Stimulated activated CD4-positive, alpha-beta T cell treated with anti-CD3 and anti-CD28 coated beads, Interleukin-1b, Interleukin-23, amount 100 ng/mL, for 24 hours (primary cell): ENCODE measurements at places on chromosomes 4 and X.

DNA sequence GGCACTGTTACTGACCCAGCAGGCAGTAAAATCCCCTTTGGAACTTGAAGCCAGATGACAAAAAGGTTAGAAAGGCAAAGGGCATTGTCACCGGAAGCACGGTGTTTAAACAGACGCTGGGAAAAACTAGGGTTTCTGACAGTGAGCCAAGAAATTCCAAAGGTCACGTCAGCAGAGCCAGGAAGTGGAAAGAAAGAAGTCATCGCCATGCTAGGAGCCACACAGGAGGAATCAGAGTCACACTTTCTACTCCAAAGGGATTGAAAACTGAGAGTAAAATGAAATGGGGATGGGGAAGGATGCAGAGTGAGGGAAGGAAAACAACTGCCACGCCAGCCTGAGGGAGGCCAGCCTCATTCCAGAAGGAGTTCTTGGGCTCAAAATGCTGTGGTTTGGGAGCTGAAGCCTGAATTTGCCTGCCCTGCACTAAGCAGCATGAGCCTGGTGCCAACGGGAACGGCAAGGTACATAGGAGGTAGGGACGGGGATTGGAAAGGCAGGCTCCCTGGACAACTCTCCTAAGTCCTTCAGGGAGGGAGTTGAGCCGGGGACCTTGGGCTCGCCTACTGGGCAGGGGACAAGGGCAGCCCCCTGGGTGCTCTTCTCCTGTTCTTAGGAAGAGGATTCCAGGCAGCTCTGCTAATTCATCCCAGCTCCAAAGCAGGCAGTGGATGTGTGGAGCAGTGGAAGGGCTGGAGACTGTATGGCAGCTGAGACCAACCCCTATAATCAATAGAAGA is 66.8 kb downstream of the SOWAHB start:
- no peak for DNase-seq

GRCh38 chr4:114208574-114209151 is 229.2 kb upstream of the ARSJ start:
- DNase-seq, result no peak

GRCh38 chr4:154033921-154034320 is 245.0 kb upstream of the SFRP2 start:
- no peak for DNase-seq

- no peak for DNase-seq
Measured at GRCh38 chrX:50691820-50692219, 122.2 kb downstream of the SHROOM4 start.

DNA sequence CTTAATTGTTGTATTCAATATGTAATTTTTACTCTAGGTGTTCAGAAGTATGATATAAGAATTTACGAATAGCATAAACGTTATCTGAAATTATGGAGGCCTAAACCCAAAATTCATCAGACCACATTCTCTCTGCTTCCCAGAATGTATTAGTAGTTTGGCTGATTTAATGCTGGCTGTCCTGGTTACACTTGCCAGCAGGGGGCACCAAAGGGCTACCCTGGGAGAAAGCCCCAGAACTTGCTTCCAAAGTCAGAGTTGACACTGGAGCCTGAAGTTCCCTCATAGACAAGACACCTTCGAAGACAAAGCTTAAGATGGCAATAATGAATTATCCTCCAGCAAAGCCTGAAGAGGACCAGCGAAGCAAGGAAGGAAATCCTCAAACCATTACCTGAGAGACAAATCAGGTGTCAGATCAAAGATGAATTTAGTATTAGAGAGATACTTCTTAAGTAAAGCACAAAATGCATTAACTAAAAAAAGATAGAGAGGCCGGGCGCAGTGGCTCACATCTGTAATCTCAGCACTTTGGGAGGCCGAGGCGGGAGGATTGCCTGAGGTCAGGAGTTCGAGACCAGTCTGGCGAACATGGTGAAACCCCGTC is 11.3 kb upstream of the ANOS1 start:
- DNase-seq, result peak; percentile 27

DNA sequence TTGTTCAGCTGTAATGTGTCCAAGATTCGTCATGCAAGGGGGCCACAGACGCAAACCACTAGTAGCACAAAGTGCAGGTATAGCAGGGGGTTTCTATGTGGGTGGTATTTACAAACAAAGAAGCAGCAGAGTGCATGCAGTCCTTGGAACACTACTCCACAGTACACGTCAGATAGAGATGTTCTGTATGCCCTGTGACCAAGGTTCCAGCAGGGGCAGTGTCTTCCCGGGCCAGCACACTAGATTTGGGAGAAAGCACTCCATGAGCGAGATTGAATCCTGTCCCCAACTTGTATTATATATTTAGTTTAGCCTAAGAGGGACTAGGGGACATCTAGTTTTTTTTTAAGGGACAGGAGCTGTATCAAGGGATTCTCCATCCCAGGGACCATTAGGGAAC is 54.4 kb upstream of the ESX1 start:
- DNase-seq, result no peak

- no peak for DNase-seq
Measured at GRCh38 chr4:140711910-140712309, 44.3 kb downstream of the TBC1D9 start.

DNA sequence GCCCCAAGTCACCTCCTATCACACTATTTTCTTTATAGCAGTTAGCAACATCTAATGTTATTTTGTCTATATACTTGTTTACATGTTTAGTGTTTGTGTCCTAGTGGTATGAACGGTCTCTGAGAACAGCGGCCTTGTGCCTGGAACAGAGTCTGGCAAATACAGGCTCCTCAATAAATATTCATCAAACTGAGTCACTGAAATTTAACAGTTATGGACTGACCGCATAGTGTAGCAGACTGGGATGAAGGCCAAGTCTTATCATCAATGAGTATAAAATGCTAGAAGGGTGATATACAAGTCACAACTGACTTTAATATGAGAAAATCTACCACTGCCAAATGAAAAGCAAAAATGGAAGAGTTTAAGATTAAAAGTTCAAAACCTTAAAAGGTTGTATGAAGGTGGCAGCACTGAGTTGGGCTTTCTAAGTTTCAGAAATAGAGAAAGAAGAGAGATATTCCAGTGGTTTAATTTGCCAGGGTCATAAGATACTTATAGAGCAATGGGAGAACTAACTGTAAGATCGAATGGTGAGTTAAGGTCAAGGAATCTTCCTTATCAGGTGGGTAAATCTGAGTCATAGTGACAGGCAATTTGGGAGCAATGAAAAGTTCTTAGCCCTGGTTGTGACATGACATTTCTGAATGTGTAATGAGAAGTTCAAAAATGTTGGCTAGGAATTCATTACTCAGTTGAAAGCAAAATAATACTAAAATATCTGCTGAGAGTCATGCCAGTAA is 34.9 kb downstream of the ELOVL6 start:
- no peak for DNase-seq

GRCh38 chr4:138401334-138401733 is 159.2 kb upstream of the SLC7A11 start:
- no peak for DNase-seq

GRCh38 chrX:43961699-43962098 is 11.5 kb downstream of the NDP start:
- DNase-seq, result no peak

DNA sequence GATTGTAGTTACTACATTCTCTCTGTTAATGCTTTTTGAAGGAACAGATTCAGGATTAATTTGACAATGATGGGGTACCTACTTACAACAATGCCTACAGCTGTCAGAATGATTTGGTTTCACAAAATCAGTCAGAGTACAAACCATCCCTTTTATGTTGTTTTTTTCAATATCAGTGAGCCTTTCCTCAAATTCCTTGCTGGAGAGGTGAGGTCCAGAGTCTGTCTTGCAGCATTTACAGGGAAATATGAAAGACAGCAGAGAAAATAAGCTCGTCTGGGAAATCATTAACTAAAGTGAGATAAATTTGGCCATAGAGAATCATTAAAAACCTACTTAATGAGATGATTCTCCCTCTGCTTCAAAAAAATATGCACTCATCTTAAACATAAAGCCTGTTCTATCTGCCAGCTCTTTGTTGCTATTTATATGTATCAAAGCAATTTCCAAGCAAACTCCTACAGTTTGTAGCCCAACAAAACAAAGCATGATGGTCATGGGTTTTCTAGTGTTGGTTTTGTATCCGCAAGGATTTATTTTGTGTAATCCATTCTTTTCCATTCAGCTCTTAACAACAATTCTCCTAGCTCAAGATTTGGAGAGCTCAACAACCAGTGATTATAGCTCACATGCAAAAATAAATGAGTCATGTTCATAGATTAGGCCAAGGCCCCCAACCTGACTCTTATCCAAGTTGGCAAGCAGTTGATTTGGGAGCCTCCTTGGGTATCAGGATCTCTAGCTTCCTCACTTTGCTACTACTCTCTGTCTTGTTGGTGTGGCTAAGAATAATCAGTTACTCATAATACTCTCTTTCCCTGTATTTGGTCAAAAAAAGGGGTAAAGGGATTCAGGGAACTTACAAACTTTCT is 222.6 kb downstream of the ENOX2 start:
- no peak for DNase-seq

GRCh38 chrX:131802836-131803626 is 220.1 kb upstream of the STK26 start:
- no peak for DNase-seq

DNA sequence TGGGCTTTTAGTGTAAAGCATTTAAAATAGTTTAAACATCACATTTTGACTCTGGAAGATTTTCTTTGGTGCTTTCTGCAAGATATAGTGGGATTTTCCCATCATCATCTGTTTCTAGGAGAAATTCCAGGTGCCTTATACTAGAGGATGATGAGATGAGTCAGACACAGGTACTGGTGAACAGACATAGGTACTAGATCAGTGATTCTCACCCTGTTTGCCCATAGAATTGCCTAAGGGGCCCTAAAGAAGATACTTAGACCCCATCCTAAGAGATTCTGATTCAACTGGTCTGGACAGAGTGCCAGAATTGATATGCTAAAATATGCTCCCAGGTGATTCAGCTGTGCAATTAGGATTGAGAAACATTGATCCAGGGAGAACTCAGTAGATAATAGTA is 9.7 kb downstream of the TSPAN7 start:
- no peak for DNase-seq

GRCh38 chrX:24619647-24620046 is 27.5 kb downstream of the PCYT1B start:
- DNase-seq, result no peak
